ENCODE measurements at places on chromosomes 11 and 22.

- DNase-seq, result no peak
These were observed 110.9 kb upstream of the B3GAT1 start for GRCh38 chr11:134522782-134523570.

DNA sequence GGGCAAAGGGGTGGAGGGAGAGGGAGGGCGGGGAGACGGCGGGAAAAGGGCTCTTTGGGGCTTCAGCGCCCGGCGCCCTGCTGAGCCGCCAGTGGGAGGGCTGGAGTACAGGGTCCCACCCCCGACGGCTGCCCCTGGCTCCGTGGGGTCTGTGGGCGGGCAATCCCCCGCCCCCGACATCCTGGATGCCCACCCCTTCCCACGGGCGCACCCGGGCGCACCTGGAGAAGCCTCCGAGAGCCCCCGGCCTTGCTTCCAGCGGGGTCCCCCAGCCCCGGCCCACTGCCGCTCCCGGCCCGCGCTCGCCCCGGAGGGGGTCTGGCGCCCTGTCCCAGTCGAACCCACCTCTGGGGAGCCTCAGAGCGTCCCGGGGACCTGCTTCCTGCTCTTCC, 394 bp downstream of the CHRM4 start:
- no peak for DNase-seq

DNA sequence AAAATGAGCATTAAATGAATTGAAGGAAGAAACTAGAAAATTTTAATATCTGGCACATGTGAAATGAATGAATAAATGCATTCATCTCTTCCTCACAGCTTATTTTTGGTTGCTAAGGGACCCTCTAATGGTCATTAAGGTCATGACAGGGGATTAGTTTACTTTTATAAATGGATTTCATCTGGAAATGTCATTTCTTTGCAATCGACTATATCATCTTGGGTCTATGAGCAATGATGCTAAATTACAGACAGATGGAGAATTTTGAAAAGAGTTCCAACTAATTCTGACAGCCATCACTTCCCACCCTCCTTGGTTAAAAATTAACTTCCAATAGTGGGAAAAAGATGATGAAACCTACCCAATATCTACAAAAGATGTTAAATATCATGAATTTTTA, 98.0 kb downstream of the KIF18A start:
- DNase-seq, result no peak

DNA sequence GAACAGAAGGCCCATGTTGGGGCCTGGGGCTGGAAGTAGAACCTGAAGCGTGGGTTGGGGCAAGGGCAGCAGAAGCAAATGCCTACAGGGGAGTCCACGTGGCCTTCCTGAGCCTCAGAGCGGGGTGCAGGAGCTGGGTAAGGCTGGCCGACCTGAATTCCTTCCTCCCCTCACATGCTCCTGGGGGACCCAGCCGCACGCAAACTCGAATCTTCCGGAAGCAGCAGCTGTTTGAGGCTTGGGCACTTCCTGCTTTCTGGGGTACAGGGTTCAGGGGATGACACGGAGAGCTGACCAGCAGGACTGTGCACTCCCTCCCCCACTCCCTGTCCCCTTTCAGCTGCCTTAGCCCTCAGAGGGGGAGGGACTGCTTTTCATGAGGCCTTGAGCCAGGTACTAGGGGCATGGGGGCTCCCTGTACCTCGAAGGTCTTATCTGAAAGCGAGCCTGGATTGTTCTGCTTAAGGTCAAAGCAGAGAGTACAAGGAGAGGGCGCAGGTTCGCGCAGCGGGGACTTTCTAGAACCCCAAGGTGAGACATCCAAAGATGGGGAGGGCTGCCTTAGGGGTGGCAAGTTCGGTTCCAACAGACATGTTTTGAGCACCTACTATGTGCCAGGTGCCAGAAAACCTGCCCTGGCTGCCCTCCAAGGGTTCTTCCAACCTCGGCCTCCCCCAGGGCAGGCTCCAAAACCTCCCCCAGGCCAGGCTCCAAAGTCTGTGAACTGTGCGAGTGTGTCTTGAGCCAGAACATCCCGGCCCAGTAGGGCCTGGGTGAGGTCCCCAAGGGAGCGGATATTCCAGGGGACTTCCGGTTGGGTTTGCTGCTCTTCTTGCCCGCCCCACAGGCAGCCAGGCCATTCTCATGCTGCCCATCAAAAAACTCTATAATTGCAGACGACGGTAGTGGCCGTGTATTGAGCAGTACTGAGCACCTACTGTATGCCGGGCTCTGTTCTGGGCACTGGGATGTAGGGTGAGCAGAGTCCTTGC, 1.7 kb downstream of the NCF4 start:
- peak; percentile 17 for DNase-seq

DNA sequence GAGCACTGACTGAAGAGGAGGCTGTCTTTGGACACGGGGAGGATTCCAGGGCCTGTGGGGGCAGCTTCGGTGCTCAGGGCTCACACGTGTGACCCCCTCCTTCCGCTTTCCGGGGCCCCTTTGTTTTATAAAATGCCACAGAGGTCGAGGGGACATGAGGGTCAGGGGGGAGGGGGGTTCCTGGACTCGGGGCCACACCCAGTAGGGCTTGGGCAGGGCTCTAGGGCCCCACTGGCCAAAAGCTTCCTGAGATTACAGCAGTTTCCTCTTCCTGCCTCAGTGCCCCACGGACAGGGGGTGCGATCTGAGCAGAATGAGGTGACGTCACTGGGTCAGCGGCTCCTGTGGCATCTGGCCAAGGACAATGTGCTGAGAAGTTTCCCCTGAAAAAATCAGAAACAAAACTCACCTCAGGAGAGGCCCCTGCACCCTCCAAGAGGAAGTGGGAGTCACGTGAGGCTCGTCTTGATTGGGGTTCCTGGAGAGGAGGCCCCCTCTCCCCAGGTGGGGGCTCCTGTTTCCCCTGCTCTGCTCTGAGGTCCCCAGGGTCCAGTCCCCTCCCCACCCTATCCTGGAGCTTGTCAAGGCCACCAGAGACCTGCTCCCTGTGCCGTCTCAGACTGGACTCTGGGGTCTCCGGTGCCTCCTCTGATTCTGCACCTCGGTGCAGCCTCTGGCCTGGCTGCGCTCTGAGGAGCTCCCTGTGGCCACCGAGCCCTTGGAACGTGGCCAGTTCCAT, 6.4 kb upstream of the IFITM3 start:
- DNase-seq, result peak; percentile 77

GRCh38 chr22:41094041-41094593, 1.7 kb downstream of the EP300 start:
- no peak for DNase-seq

DNA sequence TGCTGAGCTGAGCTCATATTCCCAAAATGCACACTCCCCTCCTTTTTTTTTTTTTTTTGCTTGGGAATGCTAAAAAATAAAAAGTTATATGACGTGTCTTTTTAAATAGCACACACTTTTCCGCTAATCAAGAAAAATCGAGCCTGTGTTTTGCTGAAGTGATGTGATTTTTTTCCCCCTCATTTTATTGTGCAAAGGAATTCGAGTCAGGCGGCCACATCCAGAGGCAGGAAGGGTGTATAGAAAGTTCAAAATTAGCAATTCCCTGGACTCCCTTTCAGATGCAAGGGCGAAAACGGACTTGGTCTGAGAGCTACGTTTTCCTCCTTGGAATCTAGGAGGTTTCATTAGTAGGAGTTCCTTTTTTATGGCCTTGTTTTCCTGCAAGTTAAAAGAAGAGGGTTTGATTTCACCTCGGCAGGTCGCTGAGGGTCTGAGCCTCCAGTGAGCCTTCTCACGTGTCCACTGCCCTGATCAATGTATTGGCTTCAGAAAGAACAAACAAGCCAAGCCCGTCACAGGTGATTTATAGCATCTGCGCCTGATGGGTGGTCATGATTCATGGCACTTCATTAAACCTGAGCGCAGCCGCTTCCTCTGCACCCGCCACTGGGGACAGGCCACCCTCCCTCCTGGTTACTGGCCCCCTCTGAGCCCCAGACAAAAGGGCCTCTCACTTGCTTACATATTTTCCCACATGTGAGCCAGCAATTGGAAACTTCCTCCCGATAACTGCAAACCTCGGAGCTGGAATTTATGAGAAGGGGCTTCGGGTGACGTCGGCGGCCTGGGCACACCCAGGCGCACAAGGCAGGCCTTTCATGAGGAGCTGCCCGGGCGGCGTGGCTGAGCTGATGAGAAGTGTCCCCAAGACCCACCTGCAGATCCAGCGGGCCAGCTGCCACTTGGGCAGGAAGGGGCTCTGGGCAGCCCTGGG, 64.4 kb upstream of the LINC01488 start:
- no peak for DNase-seq

GRCh38 chr22:48044487-48045060, 1282.1 kb downstream of the TBC1D22A start:
- no peak for DNase-seq

- no peak for DNase-seq
These were observed 3.0 kb downstream of the OR52W1 start for GRCh38 chr11:6202041-6202440.

DNA sequence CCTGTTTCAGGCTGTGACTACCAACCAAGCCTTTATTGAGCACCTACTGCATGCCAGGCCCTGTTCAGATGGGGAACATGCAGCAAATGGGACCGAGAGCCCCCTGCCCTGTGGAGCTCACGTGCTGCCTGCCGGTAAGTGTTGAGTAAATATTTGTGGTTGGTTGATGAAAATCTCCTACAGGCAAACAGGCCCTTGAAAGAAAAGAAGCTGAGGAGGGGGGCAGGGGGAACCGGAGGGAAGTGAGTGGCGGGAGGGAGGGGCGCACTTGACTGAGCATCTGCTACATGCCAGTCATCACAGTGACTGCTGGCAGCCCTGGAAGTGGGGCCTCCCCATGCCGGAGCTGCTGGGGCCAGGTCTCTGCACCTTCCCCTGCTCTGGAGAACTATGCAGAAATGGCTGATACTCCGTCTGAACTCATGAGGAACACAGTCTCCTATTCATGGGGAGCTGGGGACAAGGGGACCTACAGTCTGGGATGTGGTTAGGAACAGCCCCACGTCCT, 34.2 kb downstream of the MACROD1 start:
- no peak for DNase-seq

GRCh38 chr11:93166862-93167261, 30.9 kb downstream of the SLC36A4 start:
- no peak for DNase-seq

GRCh38 chr22:49966774-49967705, 6.5 kb downstream of the PIM3 start:
- DNase-seq, result no peak

DNA sequence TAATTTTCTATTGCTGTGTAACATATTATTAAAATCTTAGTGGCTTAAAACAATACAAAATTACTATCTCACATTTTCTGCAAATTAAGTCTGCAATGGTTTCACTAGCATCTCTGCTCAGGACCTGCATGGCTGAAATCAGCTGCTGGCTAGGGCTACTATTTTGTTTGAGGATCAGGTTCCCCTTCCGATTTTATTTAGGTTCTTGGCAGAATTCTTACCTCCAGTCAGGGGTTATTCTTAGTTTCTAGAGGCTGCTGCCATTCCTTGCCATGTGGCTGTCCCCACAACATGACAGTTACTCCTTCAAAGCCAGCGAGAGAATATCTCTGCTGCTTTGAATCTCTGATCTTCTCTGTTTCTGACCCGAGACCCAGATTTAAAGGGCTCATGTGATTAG, 424.5 kb upstream of the ANO5 start:
- DNase-seq, result no peak

- DNase-seq, result no peak
These were observed 139.8 kb upstream of the CEP126 start for GRCh38 chr11:101775033-101775432.

- DNase-seq, result no peak
These were observed 1.6 kb upstream of the BRD1 start for GRCh38 chr22:49829044-49829853.

GRCh38 chr11:116072133-116072532, 567.9 kb upstream of the CADM1 start:
- no peak for DNase-seq

- DNase-seq, result no peak
These were observed 2.2 kb downstream of the SLC35C1 start for GRCh38 chr11:45806937-45807791.

DNA sequence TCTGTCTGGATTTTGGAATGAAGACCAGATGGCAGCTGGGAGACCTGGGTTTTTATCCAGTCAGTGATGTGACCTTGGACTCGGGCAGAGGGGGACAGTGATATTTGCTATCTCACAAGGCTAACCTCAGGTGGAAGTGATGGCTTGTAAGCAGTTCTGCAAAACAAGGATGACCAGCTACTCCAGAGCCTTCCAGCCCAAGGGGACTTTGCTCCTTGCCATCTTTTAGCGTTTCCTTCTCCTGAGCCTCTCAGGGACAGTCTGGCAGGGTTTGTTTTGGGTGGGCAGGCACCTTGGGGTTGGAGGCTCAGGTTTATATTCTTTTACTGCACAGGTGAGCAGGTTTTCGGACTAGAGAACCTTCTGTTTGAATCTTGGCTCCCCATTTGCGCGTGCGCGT, 9.5 kb upstream of the OSBP2 start:
- no peak for DNase-seq

GRCh38 chr11:28833169-28833568, 725.0 kb downstream of the METTL15 start:
- no peak for DNase-seq

DNA sequence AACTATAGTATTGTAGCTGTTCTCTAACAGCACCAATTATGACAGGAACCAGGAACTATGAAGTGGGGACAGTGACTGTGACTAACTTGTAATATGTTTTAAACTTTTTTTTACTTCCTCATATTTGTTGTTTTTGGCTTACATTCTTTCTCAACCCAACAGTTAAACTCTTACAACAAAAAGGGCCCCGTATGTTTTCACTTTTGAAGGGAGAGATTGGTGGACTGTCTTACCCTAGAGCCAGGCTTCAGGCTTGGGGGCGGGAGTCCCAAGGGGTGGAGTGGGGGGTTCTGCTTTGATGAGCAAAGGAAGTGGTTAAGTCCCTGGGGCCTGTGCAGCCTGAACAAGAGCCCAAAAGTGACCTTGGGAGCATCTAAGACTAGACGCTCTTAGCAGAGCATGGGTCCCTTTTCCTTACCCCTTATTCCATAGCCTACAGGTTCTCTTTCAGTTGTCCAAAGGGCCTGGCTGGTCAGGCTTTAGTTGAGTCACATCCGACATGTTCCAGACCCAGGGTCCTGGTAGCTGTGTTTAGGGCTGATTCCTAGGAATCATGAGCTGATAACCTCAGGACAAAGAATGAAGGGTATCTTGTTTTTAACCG, 38.8 kb downstream of the STIM1 start:
- no peak for DNase-seq

DNA sequence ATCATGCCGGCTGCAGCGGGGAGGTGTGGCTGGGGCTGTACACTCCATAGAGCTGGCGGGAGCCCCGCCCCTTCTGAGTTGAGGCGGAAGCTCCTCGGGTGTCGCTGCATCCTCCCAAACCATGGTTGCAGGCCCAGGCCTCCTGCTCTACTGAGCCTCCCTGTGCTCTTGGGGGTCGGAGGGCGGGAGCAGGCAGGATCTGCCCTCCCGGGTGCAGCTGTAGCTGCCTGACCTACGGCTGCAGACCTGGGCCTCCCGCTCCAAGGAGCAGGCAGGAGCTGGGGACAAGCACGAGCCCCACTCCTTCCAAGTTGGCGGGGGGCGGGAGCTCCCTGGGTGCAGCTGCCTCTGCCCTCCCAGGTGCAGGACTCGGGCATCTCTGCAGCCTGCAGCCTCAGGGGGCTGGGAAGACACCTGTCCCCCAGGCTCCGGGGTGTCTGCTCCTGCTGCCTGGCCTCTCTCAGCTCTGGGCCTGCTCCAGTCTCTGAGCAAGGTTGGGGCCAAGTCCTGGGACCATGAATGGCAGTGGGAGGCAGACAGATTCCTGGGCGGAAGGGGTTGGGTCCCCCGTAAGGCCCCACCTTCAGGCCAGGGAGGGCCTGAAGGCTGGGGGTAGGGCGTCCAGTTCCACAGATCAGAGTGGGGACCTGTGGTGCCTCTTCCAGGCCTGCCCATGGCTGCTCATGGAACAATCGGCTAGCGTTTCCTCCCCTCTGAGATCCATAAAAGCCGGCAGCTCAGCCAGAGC, 46.4 kb upstream of the SC5D start:
- DNase-seq, result no peak
